ENCODE measurements at places on chromosomes 7 and 10.

GRCh38 chr7:37385787-37386186 lies 62.9 kb downstream of the ELMO1 start:
- DNase-seq = no peak

DNA sequence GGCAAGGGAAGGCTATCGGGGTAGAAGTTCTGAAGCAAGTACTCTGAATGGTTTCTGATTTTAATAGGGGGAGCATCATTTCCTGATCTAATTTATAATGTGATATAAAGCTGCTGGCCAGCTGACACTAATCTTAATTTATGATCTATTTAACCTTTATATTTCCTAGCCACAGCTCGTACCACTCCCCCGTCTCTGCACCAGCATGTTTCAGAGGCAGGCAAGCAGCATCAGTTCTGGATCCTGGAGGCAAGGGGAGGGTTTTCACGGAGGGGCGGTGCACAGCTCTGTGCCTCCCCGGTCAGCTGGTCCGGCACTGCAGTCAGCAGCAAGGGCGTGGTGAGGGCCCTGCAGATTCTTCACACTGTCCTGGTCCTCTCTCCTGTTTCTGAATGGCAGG lies 30.0 kb downstream of the MGMT start:
- DNase-seq = no peak

DNA sequence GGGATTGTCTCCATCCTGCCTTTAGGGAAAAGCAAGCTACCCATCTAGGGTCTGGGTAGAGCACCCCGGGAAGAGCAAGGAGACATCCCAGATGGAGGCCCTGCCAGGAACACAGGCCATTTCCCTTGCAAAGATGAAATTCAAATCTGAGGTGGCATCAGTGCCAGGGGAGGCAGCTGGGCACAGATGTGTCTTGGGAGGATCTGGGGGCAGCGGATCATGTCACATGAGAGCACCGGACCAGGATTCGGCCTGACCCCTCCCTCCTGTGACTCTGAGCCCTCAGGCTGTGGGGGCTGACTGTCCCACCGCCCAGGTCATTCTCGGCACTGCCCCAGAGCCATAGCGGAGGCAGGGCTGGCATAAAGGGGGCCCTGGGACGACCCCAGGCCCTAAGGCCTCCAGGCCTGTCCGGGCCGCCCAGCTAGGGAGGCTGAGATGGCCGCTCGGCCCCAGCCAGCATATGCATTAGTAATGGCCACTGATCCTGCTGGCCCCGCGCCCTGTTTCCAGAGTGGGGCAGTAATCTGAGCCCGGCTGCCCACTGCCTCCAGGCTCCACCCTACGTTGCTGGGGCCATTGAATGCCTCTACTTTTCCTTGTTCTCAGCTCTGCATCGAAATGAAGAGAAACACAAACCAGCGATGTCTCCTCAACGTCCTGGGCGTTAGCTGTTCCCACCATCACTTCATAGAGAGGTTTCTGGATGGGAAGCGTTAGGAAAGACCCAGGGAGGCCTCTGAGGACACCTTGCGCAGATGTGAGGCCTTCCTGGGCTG lies 148.5 kb downstream of the UBE2H start:
- no peak for DNase-seq

GRCh38 chr10:122236690-122237306 lies 34.3 kb upstream of the BTBD16 start:
- no peak for DNase-seq

GRCh38 chr10:5622186-5622960 lies 44.0 kb downstream of the ASB13 start:
- DNase-seq = no peak

- no peak for DNase-seq
These were observed 193.2 kb downstream of the CYP26A1 start for GRCh38 chr10:93266858-93267257.

DNA sequence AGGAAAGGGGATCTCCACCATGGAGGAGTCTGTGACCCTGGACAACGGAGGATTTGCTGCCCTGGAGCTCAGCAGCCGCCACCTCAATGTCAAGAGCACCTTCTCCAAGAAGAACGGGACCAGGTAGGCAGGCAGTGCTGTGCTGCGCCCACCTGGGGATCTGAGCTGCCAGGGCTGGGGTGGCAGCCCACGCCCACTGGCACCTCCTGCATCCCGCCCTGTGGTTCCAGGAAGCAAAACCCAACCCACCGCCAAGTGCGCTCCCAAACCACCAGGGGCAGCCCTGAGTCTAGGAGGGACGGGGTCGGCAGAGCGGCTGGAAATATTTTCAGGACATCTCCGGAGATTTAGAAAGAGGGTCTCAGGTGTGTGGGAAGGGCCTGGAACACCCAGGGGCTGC lies 440.3 kb upstream of the FOXK1 start:
- DNase-seq = no peak

DNA sequence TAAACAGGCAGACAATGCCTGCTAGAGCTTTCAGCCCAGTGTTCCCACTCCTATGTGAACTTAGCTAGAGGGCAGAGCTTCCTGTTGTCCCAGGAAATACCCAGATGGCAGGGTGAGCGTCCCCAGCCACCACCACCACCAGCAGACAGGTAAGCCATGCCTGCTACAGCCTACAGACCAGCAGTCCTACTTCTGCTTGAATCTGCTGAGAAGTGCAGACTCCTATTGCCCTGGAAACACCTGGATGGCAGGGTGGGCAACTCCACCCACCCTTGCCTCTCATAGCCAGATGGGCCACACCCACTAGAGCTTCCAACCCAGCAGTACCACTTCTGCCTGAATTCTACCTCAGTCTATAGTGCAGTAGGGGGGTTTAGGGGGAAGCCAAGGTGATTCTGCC lies 64.4 kb downstream of the FBXL13 start:
- no peak for DNase-seq

DNA sequence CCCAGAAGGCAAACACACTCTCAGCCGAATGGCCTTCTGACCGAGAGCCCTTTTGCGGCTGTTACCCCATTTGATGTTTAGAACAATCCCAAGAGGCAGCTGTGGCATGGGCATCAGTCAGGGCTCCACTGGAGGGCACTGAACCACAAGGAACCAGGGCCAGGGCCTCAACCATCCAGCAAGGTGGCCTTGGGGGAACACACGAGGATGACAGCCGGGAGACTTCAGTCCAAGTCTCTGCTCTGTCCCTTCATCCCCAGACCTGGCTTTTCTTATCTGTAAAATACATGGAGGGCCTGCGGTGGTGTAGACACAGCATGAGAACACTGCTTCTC lies 63.6 kb upstream of the INSIG1 start:
- no peak for DNase-seq

Measured in NCI-H446 (cell line).